ENCODE measurements at places on chromosomes 2 and 18.

GRCh38 chr2:3403587-3404334, 24.3 kb downstream of the TRAPPC12 start:
- no peak for DNase-seq

DNA sequence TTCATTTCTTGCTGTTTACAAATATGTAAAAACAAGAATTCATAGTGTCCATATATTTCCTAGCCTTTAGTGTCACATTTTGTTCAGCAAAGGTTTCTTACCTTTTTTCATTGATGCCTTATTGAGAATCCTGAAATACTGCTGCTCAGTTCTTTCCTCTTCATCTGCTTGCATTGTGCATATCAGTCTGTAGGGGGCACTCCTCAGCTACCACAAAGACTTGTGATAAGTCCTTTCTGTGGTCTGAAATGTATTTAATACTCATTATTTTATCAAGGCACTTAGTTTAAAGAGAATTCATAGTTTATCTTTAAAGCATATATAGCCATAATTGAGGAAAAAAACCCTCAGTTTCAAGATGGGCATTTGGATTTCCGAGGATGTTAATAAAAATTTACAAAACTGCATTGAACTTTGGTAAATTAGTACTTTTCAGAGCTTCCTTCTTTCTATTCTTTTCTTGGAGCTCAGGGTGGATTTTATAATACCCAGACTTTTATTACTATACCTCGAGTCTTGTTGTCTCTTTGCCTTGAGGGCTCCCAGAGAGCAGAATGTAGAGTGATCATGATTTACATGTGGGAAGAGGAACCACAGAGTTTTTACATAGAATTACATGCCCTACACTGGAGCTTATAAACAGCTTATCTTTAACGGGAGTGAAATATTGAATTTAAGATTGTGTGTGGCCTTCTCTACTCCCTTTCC, 570.1 kb downstream of the PLCL1 start:
- DNase-seq: no peak

DNA sequence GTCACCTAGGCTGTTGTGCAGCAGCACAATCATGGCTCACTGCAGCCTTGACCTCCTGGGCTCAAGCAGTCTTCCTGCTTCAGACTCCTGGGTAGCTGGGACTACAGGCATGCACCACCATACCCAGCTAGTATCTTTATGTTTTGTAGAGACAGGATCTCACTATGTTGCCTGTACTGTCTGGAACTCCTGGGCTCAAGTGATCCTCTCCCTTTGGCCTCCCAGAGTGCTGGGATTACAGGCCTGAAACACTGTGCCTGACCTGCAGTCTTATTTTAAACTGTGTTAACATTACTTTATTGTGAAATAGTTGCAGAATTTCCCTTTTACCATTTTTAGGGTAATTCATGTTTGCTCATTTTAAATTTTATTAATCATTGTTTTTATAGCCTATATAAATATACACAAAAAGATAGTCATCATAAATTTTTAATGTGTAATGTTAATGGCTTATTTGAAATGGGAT, 24.6 kb downstream of the EML4 start:
- DNase-seq: no peak

DNA sequence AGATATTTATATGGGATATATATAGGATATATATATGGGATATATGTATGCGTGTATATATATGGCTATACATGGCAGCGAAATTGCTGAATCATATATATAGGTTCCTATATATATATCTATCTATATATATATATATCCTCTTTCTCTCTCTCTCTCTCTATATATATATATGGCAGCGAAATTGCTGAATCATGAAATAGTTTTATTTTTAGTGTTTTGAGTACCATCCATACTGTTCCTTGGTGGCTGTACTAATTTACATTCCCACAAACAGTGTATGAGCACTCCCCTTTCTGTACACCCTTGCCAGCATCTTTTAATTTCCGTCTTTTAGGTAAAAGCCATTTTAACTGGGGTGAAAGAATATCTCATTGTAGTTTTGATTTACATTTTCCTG, 397.6 kb upstream of the LINC00305 start:
- DNase-seq: no peak

DNA sequence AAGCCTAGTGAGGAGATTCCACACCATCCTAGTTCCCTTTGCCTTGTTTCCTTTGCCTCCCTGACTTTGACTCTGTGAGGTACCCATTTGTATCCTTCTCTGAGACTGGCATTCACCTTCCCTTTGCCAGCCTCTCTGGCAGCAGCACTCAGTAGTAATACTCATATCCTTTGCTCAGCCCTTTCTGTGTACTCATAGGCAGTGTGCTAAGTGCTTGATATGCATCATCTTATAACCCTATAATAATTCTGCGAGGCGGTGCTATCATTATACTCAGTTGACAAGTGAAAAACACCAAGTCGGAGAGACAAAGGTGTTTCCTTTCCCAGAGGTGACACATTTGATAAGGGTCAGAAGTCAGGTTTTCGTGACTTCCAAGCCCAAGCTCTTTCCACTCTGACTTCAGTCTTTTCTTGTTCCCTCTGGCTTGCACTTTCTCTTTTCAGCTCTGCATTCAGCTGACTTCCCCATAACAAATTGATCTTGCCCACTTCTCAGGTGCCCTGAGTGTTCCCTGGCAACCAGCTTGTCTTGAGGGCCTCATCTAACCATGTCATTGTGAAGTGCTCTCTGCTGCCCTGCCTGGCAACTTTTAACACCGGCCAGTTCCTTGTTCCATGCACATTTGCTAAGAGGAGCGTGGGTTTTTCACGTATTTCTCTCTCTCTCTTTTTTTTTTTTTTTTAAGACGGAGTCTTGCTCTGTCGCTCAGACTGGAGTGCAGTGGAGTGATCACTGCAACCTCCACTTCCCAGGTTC, 94.5 kb upstream of the UPP2 start:
- no peak for DNase-seq

DNA sequence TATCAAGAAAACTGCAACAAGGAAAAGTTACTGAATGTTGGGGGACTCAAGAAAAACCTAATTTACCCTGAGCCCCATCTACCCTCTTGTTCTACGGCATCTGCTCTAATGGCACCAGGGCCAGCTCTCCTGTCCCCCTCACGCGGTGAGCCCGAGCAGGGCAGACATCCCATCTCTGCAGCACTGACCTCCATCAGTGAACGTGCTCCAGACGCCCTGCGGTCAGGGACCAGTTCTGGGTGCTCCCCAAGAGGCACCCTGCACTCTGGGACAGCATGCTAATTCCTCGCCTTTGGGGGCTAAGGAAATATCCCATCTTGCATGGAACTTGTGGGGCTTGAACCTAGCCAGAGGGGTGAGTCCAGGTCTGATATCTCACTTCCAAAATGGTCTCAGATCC, 43.0 kb downstream of the CENPO start:
- no peak for DNase-seq

DNA sequence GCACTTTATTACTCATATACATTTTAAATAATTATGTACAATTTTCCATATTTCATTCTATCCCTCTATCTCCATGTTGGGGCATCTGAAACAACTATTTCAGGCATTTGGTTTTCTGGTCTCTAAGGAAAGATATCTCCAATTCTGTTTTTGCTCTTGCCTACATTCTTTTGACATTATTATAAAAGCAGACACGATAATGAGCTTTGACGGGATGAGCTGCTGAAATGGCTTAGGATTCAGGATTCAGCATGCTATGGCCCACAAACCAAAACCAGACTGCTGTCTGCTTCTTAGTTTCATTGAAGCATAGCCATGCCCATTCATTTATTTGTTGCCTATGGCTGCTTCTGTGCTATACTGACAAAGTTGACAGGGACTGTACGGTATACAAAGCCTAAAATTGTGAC, 42.7 kb upstream of the GLS start:
- DNase-seq: no peak

DNA sequence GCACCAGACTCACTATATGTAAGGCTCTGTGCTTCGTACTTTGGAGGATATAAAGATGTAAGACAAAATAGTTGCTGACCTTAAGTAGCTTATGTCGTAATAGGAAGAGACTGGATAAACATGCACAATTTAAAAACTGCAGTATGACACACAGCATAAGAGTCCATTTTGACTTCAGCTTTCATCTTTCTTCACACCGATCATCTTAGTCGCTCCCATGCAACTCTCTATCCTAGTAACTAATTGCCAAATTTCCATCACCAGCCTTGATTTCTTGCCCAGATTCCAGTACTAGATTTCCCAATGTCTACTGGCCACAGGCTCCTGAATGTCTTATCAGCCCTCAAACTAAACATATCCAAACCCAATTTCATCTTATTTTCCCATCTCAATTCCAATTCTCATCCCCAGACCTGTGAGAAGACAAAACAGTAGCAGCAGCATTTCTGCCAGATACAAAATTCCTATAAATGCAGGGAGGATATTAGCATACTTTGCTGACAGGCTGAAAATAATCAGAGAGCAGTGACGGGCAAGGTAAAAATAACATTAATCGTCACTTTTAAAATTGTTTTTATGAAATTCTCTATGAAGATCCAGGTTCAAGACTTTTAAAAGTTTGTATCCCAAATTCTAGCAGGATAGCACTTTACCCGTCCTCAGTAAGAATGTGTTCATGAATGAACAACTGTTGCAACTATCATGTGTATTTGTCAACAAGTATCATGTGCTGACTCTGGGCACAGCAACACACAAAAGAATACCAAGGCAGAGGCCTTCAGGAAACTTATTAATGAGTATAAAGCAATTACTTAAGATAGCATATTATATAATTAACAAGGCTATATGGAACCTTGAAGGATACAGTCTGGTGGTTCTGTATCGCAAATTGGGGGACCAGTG, 42.2 kb downstream of the KIDINS220 start:
- DNase-seq: no peak

GRCh38 chr2:33292981-33293595, 183.4 kb upstream of the RASGRP3 start:
- no peak for DNase-seq

- DNase-seq: no peak
These were observed 256.2 kb downstream of the PIK3C3 start for GRCh38 chr18:42211201-42211600.

DNA sequence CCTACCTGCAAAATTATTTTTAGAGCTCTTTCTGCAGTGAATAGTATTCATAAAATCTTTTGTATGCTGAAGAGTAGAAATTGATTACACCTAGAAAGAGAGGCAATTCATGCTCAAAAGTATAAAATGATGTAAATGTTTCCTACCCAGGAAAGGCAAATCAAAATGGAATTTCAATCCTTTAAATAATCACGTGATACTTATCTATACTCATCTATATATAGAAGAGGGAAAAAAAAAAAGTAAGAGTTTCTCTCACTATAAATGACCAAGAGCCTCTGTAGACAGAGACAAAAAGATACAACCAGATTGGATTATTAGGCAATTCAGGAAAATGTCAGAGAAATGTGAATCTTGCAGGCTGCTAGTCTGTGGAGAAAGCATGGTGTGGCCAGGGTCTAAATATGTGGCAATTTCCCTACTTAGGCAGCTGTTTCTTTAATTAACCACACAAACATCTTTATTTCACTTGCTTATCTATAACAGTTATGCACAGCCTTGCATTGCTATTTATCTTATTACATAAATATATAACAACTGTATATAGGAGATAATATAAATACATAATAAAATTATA, 39.5 kb downstream of the METTL8 start:
- DNase-seq: no peak

GRCh38 chr2:121254748-121255147, 30.3 kb downstream of the TFCP2L1 start:
- DNase-seq: no peak

GRCh38 chr2:195051401-195051800, 605.6 kb upstream of the SLC39A10 start:
- DNase-seq: no peak

DNA sequence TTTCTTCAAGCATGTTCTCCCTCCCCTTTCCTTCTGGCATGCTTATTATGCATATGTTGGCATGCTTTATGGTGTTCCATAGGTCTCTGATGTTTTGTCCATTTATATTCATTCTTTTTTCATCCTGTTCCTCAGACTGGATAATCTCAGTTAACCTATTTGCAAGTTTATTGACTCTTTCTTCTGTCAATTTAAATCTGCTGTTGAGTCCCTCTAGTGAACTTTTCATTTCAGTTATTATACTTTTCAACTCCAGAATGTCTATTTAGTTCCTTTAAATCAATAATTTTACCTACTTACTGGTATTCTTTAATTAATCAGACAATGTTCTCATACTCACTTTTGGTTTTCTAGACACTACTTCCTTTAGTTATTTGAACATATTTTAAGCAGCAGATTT, 101.2 kb downstream of the GALNT14 start:
- DNase-seq: no peak

DNA sequence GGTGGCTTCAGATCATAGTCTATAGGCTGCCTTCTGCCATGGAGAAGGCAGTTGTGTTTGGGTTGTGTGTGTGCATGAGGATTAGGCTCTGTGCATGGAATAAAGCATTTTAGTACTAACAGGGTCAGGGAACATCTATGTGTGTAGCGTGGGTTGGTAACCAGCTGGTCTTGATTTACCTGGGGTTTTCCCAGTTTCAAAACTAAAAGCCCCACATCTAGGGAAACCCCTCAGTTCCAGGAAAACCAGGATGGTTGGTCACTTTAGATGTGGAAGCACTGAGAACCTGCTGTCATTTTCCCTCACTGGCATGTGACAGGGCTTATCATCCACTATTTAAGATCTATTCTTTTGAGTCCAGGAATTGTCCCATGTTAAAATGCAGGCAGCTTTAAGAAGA, 116.3 kb downstream of the POLE4 start:
- no peak for DNase-seq

DNA sequence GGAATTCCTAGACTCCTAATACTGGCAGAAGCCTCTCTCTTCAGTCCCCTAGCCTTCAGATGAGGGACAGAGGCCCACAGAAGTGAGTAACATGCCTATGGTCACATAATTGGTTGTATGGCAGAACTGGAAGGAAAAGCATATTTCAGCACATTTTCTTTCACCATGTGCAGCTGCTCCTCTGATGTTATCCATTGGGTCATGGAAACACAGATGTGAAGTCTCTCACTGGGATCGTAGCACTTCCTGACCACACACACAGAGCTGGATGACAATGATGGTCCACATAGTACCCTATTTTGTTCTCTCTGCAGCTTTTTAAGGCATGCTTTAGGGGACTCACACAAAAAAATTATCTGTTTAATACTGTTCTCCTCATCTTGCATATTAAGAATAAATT, 24.5 kb downstream of the MYO3B start:
- DNase-seq: no peak

GRCh38 chr2:6970976-6971480, 53.8 kb downstream of the RNF144A start:
- DNase-seq: no peak

- no peak for DNase-seq
These were observed 1262.9 kb downstream of the SUCLG1 start for GRCh38 chr2:83196225-83196624.

DNA sequence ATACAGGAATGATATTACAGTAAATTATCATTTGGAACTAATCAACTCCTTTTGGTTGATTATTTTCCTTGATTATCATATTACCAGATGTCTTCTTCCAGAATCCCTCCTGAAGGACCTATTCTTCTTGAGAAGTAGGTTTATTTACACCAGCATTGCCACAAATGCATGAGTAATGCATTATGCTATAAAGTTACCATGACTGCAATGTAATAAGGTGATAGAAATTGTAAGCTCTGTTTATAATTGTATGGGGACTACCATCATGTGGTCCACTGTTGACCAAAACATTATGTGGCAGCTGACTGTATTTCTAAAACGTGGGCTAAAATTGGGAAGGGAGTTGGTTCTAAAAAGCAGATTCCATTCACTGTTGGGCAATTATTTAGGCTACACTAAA, 602.2 kb downstream of the NYAP2 start:
- no peak for DNase-seq

GRCh38 chr18:10404168-10404567, 50.3 kb upstream of the APCDD1 start:
- no peak for DNase-seq

- no peak for DNase-seq
These were observed 274.7 kb downstream of the HAUS1 start for GRCh38 chr18:46378864-46379207.
